ENCODE measurements at places on chromosomes 16 and 17.

DNA sequence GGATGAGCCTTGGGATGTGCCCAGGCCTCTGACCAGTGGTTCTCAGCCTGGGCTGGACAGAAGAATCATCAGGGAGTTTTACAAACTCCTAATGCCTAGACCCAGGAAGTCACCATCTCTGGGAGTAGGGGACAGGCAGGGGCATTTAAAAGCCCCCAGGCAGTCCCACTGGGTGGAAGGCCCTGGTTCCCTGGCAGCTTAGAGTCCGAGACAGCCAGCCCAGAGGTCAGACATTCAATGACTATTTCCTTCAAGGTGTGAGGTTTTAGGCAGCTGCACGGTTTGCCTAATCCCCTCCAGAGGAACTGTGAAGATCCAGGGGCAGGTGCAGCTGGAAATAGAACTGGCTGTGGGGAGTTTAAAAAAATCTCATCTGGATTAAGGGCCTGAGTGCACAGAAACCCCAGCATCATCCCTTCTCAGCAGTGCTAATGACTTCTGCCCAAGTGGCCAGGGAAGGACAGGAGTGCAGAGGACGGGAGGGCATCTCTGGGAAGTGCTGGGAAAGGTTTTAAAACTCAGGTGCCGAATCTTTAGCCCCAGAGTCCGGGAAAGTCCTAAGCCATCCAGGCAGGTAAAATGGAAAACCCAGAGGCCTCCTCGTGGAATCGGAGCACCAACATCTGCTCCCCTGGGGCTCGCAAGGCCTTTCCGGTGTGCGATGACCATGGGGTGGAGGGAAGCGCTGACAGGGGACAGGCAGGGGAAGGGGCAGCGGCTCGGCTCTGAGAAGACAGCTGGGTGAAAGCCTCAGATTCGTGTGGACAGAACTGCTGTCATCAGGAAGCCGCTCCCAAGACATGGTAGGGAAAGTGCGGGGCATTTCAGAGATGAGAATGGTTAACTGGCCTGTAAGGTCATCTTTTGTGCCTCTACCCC lies 1.5 kb upstream of the LGALS3BP start:
- peaks cover 6% of the 10 kb centered on the region for H3K36me3 ChIP-seq
- no peak overlapping the region for H3K27ac ChIP-seq
- no peak overlapping the region for H3K4me3 ChIP-seq
- DNase-seq, result no peak
- H3K27me3 ChIP-seq, result no peaks in the 10 kb centered on the region

- H3K4me1 ChIP-seq, result peaks cover 8% of the 10 kb centered on the region
- H3K27ac ChIP-seq, result no peak overlapping the region
- no peak for DNase-seq
- H3K27me3 ChIP-seq, result peaks cover 30% of the 10 kb centered on the region
- H3K36me3 ChIP-seq, result no peaks in the 10 kb centered on the region
Observed at GRCh38 chr16:82083710-82084353, 48.8 kb downstream of the HSD17B2 start.

- no peak for DNase-seq
- H3K27me3 ChIP-seq, result peaks cover 14% of the 10 kb centered on the region
- H3K36me3 ChIP-seq, result no peaks in the 10 kb centered on the region
- H3K27ac ChIP-seq, result no peak overlapping the region
Observed at GRCh38 chr17:56521414-56522141, 71.9 kb upstream of the NOG start.

- no peak overlapping the region for H3K4me3 ChIP-seq
- H3K27me3 ChIP-seq, result no peaks in the 10 kb centered on the region
- H3K4me1 ChIP-seq, result no peaks in the 10 kb centered on the region
- H3K27ac ChIP-seq, result no peak overlapping the region
Observed at GRCh38 chr17:27751622-27752490, 48.5 kb downstream of the NOS2 start.

DNA sequence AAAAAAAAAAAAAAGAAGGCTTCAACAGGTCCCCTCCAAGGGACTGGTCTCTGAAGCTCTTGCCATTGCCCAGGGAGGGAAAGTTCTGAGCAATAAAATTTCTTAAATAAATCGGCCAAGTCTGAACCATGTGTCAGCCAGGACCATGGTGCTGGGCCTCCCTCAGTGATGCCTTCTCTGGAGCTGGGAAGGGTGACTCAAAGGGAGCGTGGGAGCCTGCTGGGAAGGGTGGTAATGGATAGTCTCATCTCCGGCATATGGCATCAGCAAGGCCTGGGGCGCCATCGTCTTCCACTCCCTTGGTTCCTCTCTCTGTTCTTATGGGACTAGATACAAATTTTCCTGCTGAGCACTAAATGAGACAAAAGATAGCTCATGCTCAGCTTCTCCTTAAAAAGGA lies 2.3 kb downstream of the VKORC1 start:
- H3K27ac ChIP-seq, result no peak overlapping the region
- peaks cover 23% of the 10 kb centered on the region for H3K4me1 ChIP-seq
- H3K4me3 ChIP-seq, result peak overlapping the region; percentile 47
- no peaks in the 10 kb centered on the region for H3K27me3 ChIP-seq

- H3K27me3 ChIP-seq, result no peaks in the 10 kb centered on the region
- peaks cover 2% of the 10 kb centered on the region for H3K4me1 ChIP-seq
- no peak for DNase-seq
- H3K27ac ChIP-seq, result no peak overlapping the region
- no peak overlapping the region for H3K4me3 ChIP-seq
- H3K36me3 ChIP-seq, result no peaks in the 10 kb centered on the region
Observed at GRCh38 chr17:31587462-31587861, 196.0 kb downstream of the RAB11FIP4 start.

DNA sequence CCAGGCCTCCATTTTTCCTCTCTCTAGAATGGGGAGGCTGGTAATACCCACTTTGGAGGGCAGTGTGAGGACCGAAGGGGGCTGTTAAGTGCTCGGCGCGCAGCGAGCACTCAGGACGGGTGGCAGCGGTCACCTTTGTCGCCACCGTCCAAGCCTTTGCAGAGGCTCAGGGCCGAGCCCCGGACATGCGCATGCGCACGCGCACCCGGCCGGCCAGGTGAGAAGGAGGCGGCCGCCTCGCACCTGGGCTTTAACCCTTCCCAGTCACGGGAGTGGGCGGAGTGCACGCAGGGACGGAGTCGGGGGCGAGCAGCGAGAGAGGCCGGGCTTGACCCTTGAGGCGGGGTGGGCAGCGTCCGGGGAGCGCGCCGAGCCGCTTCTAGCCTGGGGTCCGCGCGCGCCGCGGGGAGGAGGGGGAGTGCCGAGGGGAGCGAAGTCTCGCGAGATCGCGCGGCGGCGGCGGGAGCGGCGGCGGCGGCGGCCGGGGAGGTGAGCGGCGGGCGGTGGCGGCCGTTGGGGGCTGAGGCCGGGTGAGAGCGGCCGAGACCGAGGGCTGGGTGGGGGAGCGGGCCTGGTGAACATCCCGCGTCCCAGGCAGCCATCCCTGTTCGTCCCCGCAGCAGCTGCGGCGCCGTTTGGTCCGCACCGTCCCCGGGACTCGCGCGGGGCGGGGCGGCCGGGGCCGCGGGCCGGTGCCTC lies at the start of gene MRTFB:
MRTFB (plus strand) TSS at position 443 of the 699 bp plus-strand sequence. CDS start 69,288 bp downstream, outside the sequence.
- H3K4me3 ChIP-seq, result peak within 1 kb of the TSS; percentile 91
- peak within 1 kb of the TSS; percentile 82 for H3K27ac ChIP-seq
- DNase-seq, result peak; percentile 95
- no peaks in the 10 kb centered on the region for H3K27me3 ChIP-seq
- peaks cover 10% of the 10 kb centered on the region for H3K4me1 ChIP-seq

GRCh38 chr17:17325816-17326215 lies 22.6 kb downstream of the NT5M start:
- no peaks in the 10 kb centered on the region for H3K4me1 ChIP-seq
- no peak overlapping the region for H3K4me3 ChIP-seq

- H3K4me1 ChIP-seq, result peaks cover 34% of the 10 kb centered on the region
- H3K27me3 ChIP-seq, result no peaks in the 10 kb centered on the region
- H3K4me3 ChIP-seq, result no peak overlapping the region
- no peak for DNase-seq
Observed at GRCh38 chr17:75856062-75856756, 1.1 kb upstream of the WBP2 start.

DNA sequence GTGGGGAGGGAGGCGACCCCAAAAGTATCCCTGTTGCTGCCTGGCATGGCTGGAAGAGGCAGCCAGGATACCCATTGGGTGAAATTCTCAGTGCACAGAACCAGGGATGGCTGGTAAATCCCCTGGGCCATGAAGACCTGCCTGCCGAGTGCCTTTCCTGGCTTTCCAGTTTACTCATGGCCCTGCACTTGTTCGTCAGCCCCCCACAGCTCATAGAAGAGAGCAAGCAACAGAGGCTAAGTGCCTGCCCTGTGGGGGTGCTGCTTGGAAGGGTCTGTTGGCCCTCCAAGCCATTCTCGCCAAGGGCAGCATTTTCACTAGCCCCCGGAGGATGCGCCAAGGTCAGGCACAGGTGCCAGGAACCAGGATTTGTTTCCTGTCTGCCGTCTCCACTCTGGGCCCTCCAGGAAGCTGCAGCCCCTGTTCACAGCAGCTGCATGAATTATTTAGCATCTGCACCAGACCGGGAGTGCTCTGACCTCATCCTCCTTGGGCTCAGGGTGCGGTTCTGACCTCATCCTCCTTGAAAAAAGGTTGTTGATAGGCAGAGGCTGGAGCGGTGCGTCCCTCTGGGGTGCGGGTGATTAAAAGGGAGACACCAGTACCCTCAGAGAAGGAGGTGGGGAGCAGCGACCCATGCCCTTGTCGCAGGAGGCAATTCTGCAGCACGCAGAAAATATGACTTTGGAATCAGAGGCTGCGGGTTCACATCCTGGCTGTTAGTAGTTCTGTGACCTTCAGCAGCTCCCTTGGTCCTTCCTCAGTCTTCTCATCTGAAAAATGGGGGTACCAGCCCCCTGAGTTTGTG lies 14.2 kb upstream of the CD300A start:
- H3K4me1 ChIP-seq, result peaks cover 18% of the 10 kb centered on the region
- H3K27ac ChIP-seq, result no peak overlapping the region
- no peaks in the 10 kb centered on the region for H3K36me3 ChIP-seq
- H3K4me3 ChIP-seq, result peak overlapping the region; percentile 44
- peak; percentile 73 for DNase-seq
